ENCODE measurements at places on chromosomes 7 and 10.

- DNase-seq = no peak
Measured at GRCh38 chr7:85447004-85447403, 260.1 kb upstream of the SEMA3D start.

DNA sequence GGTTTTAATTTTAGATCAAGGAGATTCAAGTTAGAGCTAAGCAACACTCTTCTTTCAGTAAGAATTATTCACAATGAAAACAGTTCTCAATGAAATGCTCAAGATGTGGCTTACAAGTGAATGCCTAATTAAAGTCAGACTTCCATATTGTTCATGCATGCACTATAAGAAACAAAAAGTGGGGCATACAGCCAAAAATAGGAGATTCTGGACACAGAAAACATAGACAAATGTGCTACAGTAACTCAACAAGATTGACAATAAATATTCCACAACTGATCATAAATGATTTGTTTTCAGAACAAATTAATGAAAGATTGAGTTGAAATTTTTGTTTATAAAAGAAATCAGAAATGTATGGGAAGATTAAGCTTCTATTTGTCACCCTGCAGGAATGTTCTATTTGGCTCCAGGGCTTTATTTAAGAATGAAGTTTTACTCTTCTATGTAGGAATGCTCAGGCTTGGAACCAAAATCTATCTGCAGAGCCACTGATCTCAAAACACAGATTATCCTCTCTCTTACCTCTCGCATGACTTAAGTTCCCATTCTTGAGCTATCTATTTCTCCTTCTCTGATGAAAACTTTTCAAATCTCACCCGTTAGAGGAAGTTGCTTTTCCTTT, 89.0 kb upstream of the PIP4K2A start:
- no peak for DNase-seq

DNA sequence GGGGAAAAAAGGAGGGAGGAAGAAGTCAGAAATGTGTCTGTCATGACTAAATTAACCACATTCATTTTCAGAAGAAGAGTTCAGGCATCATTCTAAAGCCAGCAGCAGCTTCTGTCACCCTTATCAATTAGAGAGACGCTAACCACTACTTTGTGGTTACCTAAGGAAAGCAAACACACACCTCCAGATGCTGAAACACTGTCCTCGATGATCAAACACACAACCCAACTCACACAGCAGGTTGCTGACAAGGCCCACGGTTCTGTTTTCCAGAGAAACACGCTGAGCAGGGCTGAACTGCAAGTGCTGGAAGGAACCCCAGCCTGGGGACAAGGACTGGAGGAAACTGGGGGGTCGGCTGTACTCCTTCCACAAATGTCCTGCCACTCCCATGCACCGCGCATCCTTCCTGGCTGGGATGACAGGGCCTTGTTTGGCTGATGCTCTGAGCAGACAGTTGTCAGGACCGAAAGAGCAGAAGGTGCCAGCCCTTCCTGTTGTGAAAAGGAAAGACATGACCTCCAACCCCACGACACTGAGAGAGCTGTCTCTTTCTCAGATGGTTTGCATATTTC, 36.6 kb downstream of the PRKCQ start:
- no peak for DNase-seq

GRCh38 chr10:104498347-104499081, 142.6 kb upstream of the SORCS3 start:
- no peak for DNase-seq

DNA sequence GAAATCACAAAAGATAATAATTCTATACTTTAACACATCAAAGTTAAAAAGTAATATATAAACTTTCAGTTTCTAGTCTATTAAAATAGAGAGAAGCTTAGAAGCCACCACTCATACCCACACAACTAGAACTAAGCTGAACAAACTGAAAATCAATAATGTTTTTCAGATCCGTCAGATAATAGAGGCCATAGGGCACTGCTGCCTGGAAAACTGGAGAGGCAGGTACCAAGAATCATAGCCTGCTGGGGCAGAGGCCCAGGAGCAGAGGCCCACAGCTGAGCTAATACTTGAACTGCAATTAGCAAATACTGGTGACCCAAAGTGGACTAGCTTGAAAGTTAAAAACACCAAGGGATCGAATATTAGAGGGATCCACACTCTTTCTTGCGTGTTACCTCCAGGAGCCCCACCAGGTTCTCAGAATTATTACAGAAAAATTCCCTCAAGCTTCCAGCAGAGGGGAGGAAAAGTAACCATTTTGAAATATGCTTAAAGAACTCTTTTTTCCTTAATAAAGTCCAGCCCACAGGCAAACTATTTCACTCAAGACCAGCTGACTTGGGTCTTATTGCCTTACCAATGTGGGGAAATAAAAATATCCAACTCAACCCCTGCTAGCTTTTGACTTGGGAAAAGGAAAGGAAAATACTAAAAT, 774.1 kb upstream of the IGFBP3 start:
- DNase-seq = no peak

DNA sequence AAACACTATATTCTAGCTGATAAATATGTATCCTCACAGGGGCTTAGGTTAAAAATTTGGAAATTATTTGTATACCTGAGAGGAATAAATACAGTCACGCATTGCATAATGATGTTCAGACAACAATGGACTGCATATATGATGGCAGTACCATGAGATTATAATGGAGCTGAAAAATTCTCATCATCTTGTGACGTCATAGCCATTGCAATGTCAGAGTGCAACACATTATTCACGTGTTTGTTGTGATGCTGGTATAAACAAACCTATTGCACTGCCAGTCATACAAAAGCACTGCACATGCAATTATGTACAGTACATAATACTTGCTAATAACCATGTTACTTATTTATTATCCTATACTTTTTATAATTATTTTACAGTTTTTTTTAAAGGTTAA, 31.4 kb downstream of the STEAP1B start:
- no peak for DNase-seq

DNA sequence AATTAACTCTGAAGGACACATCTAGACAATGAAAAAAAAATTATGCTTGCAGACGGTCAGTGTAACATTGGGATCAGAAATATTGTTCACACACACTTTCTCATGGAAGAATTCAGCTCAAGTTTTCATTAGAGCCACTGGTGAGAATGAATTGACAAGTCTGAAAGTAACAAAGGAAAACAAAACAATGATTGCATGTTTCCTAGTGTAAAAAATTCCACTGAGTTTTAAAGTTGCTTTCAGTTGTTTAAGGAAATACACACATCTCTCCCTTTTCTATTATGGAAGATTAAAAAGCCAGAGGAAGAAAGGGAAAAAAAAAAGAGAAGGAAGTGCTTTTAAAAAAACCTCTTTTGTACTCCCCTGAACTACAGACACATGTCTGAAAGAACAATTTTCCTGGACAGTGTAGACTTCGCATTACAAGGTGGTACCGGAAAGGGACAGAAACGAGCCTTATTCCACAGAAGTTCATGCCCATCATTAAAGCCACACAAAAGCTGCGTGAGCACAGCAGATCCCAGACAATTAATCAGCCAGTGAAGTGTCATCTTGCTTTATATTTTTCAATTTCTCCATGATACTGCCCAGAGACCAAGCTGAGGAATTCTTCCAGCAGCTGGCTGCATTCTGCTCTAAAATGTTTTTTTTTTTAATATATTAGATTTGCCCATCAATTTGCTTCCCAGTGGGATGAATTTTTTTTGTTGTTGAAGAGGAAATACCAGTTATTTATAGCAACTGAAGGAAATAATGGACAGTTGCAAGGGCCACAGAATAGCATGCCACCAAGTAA, 294.8 kb downstream of the DOCK4 start:
- DNase-seq = no peak

DNA sequence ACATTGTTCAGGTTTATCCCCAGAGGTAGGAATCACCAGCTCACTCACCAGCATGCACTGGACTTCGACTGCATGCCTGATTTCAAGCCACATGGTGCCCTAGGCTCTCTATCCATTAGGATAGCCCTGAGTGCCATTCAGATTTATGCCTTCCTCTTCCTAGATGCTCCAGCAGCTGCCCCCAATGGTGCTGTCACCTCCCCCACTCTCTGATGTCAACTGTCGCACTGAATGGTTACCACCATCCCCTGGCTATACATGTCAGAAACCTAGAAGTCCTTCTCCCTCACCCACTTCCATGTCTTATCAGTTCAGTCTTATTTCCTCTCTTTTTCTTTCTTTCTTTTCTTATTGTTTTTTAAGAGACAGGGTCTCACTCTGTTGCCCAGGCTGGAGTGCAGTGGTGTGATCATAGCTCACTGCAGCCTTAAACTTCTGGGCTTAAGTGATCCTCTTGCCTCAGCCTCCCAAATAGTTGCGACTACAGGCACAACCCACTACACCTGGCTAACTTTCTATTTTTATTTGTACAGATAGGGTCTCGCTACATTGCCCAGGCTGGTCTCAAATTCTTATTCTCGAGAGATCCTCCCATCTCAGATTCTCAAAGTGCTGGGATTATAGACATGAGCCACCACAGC, 2.9 kb downstream of the SFXN4 start:
- DNase-seq = no peak

GRCh38 chr7:142767451-142767850, 3.3 kb upstream of the PRSS2 start:
- no peak for DNase-seq

GRCh38 chr10:24908793-24909423, 43.5 kb downstream of the PRTFDC1 start:
- DNase-seq = no peak

GRCh38 chr10:124508070-124508667, 46.5 kb downstream of the LHPP start:
- DNase-seq = no peak

DNA sequence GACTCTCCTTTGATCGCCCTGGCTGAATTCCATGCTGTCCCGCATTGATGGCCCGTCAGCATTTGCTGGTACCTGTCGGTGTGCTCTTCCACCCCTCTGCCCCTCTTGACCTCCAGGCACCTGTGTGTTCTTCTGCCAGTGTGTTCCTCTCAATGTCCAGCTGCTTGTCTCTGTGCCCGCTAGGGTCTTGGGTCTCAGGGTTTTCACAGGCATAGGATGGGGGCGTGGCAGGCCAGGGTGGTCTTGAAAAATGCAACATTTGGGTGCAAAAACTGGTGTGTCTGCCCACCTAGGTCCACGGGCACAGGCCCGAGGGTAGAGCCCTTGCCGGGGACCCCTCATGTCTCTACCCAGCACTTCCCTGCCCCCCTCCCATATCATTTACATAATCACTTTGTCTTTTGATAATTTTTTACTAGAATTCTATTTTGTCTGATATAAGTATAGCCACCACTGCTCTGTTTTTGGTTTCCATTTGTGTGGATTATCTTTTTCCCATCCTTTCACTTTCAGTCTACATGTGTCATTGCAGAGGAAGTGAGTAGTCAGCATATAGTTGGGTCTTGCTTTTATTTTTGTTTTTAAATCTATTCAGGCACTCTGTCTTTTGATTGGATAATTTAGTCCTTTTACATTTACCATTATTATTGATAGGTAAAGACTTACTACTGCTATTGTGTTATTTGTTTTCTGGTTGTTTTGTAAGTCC, 46.6 kb upstream of the ADRA2A start:
- DNase-seq = no peak

GRCh38 chr7:90931986-90932916, 332.0 kb upstream of the FZD1 start:
- no peak for DNase-seq

DNA sequence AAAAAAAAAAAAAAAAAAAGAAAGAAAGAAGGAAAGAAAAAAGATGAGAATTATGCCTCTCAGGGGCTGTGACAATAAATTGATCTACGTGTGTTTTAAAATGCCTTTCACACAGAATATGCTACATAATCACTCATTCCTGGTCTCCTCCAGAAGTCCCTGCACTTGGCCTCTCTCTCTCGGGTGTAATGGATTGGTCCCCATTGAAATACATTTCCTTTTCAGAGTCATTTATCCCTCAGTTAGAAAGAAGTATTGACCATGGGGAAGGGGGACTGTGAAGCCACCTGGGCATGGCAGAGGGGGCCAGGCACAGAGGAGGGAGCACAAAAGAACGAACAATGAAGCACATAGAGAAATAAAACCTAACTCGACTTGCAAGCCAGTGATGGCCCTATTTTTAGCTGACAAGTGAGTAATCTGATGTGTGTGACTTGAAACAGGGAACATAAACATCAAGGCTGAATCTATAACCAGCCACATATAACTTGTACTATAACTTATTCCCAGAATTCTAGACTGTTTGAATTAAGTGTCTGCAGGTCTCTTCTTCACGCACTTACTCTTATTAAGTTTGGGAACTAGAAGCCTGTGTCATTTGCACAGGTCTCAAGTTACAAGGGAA, 490.8 kb downstream of the KCNMA1 start:
- DNase-seq = no peak

DNA sequence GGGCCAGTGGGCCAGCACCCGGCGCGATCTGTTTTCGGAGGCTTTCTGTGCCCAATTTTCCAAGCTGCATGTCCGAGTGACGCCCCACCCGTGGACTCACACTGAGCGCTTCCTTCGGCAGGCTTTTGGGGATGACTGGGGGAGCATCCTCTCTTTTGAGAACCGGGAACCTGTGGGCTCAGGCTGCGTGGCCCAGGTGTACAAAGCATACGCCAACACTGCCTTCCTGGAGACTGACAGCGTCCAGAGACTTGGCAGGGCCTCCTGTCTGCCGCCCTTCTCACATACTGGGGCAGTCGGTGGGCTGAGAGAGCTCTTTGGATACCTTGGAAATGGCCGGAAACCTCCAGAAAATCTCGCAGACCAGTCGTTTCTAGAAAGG, 1.0 kb downstream of the ADCK2 start:
- DNase-seq = no peak

DNA sequence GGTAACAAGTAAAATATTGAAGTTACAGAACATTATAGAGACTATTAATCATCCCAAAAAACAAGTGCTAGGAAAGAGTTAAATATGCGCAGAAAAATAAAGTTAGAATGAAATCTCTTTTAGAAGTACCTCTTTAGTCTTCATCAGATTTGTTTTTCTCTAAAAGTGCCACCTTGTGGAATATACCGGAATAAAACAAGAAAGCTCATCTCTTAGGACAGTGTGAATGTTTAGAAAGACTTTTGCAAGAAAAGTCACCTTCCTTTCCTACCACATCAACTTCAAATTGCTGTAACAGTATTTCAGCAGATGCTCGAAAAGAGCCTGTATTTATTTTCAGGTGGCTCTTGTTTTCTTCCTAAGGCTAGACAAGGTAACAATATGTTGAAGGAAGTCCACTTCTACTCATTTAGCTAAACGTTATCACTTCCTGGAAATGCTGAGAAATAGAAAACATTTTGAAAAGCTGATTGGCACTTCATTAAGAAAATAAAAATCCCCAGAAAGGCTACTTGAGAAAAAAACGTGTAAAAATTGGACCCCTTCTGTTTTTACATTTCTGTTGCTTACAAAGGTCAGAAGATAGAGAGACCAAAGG, 19.8 kb upstream of the FAM133B start:
- DNase-seq = no peak
